GM19239 (cell line): ENCODE measurements at places on chromosomes 6 and 20.

GRCh38 chr6:156617376-156617775 lies 159.8 kb upstream of the ARID1B start:
- DNase-seq: no peak

GRCh38 chr6:3542032-3542640 lies 85.3 kb upstream of the SLC22A23 start:
- DNase-seq: no peak

DNA sequence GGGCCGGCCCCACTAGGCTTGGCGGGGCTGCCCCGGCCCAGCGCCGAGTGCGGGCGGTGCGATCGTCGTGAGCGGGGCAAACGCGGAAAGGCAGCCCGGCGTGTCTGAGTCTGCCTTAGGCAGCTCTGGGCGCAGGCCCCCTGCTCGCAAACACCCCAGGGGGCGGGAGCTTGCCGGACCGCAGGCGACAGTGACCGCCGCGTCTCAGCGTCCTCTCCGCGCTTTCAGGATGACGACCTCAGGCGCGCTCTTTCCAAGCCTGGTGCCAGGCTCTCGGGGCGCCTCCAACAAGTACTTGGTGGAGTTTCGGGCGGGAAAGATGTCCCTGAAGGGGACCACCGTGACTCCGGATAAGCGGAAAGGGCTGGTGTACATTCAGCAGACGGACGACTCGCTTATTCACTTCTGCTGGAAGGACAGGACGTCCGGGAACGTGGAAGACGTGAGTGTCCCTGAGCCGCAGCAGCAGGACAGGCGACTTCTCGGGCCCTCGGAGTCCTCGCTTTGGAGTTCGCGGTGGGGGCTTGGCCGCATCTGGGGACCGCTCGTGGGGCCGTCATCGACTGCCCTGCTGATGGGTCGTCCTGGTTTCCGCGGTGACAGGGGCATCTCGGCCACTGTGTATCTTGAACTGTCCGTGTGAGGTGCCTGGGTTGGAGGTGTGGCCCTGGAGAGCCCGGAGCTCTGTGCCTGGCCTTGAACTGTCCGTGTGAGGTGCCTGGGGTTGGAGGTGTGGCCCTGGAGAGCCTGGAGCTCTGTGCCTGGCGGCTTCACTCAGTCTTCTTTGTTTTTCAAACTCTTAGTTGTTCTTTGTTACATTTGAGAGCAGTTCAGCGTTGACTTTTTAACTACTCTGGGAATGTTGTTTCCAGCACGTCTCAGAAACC lies 786 bp downstream of the ADRM1 start:
- no peak for DNase-seq

DNA sequence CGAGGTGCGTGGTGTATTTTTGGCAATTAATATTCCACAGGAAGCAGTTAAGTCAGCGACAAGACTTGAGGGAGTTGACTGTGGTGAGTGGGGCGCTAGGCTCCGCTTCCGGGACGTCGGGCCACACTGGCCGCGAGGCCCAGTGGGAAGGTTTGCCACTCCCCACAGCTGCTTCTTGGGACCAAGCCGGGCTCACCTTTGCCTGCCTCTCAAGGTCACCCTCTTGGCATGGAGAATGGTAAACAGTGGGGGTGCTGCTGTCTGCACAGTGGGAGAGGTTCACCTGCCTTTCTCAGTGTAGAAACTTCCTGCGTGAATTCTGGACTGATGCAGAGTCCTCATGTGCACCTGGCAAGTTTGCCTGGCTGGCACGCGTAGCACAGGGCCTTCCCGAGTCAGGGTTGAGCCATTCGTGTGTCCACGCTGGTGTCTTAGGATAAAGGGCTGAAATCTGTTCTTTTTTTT lies 6.4 kb downstream of the OSBPL2 start:
- no peak for DNase-seq

- no peak for DNase-seq
Observed at GRCh38 chr6:128743974-128744765, 138.8 kb upstream of the LAMA2 start.

DNA sequence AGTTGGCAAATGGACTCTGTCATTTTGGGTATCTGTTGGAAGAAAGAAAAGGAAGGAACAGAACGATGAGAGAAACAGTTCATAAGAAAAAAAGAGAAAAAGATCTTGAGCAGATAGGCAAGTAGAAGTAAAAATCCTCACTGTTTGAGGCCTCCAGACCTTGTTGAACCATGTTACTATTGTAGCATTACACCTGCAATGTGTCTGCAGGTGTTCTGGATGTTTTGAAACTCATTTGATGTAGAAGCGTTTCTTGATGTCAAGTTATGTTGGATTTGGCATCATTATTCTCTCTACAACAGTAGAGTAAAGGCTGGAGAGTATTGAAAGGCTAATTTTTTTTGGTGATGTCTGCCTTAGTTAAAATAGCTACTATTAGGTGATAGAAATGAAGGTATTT lies 108.7 kb downstream of the CARMIL1 start:
- DNase-seq: no peak

- DNase-seq: no peak
Observed at GRCh38 chr6:170473301-170473717, 79.8 kb downstream of the PSMB1 start.

DNA sequence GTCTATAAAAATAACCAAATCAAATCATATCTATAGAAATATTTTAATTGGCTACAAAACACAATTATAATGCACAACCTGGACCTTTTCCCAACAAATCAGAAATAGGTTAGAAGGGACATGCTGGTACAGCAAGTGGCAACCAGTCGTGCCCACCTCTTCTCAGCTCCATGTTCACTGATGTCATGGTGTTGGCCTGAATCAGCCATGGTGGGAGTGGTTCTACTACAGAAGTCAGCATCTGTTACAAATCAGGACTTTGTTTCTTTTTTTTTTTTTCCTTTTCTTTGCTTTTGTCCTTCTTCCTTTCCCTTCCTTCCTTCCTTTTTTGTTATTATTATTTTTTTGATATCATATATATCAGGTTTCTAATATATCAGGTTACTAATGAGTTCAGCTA lies 91.2 kb downstream of the RALGAPA2 start:
- no peak for DNase-seq

GRCh38 chr6:88494401-88495140 lies 328.4 kb upstream of the CNR1 start:
- no peak for DNase-seq

- DNase-seq: no peak
Observed at GRCh38 chr6:161137839-161138542, 135.9 kb downstream of the AGPAT4 start.

DNA sequence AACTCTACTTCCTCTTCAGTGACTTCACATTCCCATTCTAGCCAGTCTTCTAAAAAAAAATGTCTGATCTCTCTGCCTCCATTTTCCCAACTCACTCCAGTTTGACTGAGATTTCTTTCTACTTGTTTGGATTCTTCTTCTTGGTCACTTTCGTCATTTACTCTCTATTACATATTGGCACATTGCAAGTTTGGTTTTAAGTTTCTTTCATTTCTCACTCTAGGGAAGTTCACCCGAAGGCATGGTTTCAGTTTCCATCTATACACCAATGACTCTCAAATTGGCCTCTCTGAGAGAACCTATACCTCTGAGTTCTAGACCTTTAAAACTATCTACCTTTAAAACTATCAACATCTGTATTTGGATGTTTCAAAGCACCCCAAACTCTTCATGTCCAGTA lies 51.3 kb downstream of the CD109 start:
- DNase-seq: peak; percentile 39

GRCh38 chr6:129695373-129696027 lies 14.5 kb downstream of the ARHGAP18 start:
- no peak for DNase-seq
